Activated CD4-positive, alpha-beta T cell treated with anti-CD3 and anti-CD28 coated beads, Interleukin-2, amount 50 U/mL, for 16 hours (primary cell): ENCODE measurements at places on chromosomes 16 and 17.
A peak's percentile ranks its signal among the peaks of the same experiment; 100 is the strongest.

GRCh38 chr16:50809561-50809960 lies 67.7 kb downstream of the CYLD start:
- no peak for DNase-seq

DNA sequence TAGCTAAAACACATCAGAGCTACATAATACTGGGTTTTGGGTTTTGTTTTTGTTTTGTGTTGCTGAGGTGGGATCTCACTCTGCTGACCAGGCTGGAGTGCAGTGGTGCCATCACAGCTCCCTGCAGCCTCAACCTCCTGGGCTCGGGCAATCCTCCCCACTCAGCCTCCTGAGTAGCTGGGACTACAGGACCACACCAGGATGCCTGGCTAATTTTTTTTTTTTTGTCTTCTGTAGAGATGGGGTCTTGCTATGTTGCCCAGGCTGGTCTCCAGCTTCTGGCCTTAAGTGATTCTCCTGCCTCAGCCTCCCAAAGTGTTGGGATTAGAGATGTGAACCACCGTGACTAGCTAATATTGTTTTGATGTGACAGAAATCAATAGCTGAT lies 6.2 kb downstream of the MEAK7 start:
- no peak for DNase-seq

GRCh38 chr16:48542020-48542473 lies 67.9 kb downstream of the N4BP1 start:
- no peak for DNase-seq

DNA sequence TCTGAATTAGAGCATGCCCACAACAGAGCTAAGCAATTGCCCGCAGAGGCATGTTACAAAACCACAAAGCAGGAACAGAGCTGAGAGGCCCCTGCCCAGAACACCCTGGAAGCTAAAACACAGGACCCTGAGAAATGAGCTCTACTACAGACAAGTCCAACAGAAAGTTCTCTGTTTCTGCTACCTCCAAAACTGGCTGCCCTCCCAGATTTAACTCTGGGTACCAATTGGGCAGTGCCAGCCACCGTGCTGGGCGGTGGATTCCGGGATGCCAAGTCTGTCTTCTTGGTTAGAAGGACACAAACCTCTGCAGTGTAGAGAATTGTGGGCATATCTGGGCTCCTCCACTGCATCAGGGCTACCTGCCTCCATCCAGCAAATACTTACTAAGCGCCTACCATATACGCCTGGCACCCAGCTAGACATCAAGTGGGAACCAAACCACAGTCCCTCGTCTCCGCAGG lies 1.0 kb downstream of the CMTM4 start:
- DNase-seq, result no peak

GRCh38 chr17:42010898-42011516 lies 6.2 kb downstream of the DNAJC7 start:
- peak; percentile 25 for DNase-seq

GRCh38 chr17:5942687-5943086 lies 127.5 kb upstream of the WSCD1 start:
- DNase-seq, result no peak

- peak; percentile 24 for DNase-seq
These were observed 6.4 kb downstream of the CUEDC1 start for GRCh38 chr17:57948555-57949420.

- DNase-seq, result peak; percentile 61
These were observed 12.1 kb downstream of the CD300A start for GRCh38 chr17:74478420-74479100.

GRCh38 chr17:49050611-49051010 lies 53.4 kb downstream of the IGF2BP1 start:
- DNase-seq, result no peak

DNA sequence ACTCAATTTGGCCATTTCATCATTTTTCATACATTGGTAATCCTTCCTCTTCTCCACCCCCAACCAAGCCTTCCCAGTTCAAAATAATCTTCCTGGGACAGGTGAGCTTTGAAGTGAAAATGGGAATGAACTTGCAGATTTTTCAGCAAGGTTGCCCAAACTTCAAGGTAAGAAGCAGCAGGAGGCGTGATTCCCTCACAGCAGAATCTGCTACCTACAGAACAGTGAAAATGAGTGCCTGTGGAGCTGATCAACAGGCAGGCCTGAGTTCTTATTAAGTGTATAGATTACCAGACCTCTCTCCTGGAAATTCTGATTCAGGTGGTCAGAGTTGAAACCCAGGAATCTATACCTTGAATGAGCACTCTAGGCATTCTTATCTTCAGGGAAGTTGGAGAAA lies 356.6 kb downstream of the RBFOX1 start:
- no peak for DNase-seq

GRCh38 chr17:41544491-41544892 lies 16.4 kb upstream of the KRT19 start:
- no peak for DNase-seq

DNA sequence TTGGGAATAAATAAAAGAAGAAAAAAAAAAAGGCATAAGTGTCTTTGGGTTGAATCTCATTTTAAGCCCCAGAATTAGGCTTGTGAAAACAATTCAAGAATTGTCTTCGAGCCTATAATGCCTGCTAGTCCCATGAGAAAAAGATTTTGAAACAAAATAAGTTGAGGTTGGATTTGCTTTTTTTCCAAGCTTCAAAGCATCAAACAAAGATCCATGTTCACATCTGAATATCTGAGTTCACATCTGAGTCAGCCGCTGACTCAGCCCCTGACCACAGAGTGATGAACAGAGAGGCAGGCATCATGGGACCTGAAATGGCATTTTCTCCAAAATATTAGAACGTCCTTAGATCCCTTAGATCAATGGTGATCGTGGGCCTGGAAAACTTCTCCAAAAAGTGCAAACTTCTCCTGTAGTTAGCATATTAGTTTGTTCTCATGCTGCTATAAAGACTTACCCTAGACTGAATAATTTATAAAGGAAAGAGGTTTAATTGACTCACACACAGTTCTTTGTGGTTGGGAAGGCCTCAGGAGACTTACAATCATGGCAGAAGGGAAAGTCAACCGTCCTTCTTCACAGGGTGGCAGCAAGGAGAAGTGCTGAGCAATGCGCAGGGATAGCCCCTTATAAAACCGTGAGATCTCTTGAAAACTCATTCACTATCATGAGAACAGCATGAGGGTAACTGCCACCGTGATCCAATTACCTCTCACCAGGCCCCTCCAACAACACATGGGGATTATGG lies 294.6 kb upstream of the HSBP1 start:
- peak; percentile 2 for DNase-seq

DNA sequence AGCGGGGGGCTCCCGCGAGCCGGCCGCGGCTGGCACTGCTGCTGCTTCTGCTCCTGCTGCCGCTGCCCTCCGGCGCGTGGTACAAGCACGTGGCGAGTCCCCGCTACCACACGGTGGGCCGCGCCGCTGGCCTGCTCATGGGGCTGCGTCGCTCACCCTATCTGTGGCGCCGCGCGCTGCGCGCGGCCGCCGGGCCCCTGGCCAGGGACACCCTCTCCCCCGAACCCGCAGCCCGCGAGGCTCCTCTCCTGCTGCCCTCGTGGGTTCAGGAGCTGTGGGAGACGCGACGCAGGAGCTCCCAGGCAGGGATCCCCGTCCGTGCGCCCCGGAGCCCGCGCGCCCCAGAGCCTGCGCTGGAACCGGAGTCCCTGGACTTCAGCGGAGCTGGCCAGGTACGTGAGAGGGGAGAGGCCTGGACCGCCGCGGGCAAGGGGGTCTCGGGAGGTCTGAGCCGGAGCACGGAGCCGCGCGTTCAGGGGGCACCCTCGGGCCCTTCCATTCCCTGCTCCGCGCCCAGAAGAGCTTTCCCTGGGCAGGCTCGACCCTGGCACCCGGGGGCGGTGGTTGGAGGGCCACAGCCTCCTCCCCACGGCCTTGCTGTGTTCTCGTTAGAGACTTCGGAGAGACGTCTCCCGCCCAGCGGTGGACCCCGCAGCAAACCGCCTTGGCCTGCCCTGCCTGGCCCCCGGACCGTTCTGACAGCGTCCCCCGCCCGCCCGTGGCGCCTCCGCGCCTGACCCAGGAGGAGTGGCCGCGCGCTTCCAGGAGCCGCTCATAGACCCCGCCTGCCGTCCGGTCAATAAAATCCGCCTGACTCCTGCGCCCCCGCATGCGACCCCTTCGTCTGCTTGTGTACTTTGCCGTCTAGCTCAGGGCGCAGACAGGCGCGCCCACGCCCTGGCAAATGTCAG lies 591 bp downstream of the NPW start:
- DNase-seq, result no peak

DNA sequence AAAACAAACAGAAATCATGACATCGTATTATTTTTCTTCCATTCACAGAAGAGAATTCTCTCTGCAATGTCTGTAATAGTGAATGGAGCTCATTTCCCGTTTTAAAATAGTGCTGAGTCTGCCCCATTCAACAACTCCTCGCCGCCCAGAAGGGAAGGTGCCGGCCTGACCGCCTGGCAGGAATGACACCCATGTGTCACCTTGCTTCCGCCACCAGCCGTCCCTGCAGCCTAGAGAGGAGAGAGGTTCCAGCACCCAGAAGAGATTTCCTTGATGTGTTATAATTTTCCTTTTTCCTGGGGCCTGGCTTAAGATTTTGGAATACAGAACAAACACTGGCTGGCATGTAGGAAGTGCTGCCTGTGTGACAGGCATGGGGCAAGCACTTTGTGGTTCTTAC lies 60.0 kb downstream of the MEAK7 start:
- no peak for DNase-seq

GRCh38 chr16:53626811-53627210 lies 76.8 kb downstream of the RPGRIP1L start:
- DNase-seq, result no peak

DNA sequence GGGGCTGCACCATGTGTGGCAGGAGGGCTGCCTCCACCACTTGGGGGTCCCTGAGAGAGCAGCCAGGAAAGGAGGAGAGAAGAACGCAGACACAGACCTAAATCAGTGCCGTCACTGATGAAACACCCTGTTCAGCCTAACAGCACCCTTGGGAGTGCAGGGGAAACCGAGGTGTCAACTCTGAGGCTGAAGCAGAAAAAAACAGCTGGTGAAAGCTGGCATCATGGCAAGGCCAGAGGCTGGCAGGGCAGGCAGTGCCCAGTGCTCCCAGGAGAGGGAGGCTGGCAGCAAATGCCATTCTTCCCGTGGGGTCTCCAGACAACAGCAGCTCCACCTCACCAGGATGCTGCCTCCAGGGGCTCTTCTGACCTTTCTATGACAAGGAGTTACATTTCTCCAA lies 23.1 kb downstream of the SPHK1 start:
- DNase-seq, result no peak

DNA sequence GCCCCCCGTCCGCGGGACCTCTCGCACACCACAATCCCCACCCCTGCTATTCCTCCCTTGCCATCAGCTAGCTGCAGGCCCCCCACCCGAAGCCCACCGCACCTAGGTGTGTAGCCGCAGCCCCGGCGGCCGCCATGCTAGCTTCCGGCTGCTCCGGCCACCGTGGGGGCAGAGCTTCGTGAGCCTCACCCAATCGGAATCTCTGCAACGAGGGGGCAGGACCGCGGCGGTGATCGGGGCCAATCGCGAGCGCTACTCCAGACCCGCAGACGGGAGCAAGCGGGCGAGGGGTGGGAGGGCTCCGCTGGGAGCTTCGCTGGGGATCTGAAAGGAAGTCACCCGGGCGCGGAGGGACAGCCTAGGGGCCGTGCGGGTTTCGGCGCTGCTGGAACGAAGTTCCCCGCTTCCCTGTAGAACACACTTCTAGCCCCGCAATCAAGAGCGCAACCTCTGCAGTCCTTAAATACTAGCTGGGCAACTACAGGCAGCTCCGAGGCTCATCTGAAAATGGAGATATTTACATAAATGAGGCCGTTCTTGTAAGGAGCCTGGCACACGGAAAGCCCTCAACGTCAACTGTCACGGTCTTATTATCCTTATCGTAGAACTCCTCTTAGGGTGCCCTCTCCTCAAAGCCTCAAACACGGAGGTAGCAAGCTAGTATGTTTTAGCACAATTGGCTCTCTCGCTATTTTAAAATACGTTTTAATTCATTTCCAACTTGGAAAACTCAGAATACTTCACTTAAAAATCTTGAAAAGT lies at the start of gene PIGS:
Gene PIGS (minus strand): TSS at position 164 of the 762 bp plus-strand sequence. CDS start 28 bp downstream, at position 136.
- peak; percentile 96 for DNase-seq

- DNase-seq, result no peak
These were observed 24.1 kb downstream of the MYH10 start for GRCh38 chr17:8606401-8606800.

- no peak for DNase-seq
These were observed 32.4 kb upstream of the METTL9 start for GRCh38 chr16:21566891-21567414.

GRCh38 chr17:2943981-2944380 lies 119.4 kb downstream of the OR1D5 start:
- DNase-seq, result no peak

GRCh38 chr17:81295676-81296381 lies 722 bp upstream of the SLC38A10 start:
- DNase-seq, result peak; percentile 62

DNA sequence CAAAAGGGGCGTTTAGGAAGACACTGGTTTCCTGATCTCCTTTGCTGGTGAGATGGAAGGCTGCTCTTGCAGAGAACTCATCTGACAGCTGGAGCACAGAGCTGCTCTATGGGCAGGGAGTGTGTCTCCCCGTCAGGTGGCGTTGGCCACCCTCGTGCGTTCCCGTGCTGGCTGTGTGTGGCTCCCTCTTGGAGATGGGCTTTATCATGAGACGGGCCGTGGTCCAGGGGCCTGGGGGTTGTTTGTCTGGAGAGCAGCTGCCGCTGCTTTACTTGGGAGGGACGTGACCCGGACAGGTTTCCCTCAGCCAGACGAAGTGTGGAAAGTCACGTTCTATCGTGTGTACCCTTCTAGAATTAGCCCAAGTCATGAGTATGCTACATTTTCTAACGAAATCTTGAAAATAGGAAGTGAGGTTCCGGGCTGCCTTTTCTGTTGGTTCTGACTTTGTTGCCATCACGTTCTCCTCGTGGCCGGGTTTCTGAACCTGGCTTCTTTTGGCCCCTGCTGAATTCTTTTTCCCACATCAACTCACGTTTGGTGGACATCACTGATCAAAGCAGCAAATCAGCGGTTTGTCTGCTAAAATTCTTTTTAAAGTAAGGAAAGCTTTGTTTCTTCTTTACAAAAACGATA lies 105.6 kb upstream of the CHMP6 start:
- DNase-seq, result no peak

DNA sequence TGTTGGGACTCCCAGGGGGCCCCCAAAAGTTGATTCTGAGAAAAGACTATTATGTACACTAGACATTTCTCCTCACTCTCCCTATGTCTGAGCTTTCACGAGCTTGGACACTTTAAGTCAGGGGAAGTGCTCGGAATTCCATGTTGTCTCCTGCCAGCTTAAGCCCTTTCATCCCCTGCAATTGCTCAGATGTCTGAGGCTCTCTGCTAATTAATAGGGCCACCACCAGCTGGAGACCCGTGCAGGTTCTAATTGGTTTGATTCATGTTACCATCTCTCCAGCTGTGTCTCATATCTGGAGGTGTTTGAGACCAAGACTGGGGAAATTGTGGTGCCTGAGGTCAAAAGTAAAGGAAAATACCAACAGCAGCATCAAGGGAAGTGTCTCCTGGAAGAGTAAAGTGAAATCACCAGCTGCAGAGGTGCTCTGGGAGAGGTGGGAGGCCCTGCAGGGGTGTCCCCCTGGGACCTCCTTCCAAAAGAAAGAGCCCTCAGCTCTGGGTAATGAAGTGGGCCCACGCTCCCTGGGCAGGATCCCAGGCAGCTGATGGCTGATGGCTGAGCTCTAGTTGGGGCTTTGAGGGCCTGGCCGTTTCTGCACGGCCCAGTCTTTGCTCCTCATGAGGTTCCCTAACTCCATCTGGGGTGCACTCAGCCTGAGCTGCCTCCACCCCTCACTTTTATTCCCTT lies 5.8 kb upstream of the UTS2R start:
- no peak for DNase-seq
